WTC11 (cell line): ENCODE measurements at places on chromosomes 2 and 18. TPM values are rescaled to one million over a fixed set of nuclear protein-coding genes. Genes with fewer than 3 reads are reported as not detected.

DNA sequence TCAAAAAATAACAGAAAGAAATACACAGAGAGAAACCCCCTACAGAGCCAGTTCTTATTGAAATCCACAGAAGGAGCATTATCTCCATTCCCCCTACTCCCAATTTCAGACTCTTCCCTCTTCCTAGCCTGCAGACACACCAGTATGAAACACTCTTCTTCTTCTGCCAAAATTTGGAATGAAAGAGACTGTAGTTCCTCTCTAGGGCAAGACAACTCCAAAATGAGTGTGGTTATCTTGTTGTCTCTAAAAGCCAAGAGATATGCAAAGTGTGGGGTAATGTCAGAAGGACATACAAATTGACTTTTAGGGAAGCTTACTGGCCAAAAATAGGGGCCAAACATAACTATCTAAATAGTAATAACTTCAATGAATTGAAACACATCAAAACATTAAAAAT, 337.1 kb upstream of the SETBP1 start:
- H3K36me3 ChIP-seq, result no peaks in the 10 kb centered on the region
- H3K27me3 ChIP-seq, result no peaks in the 10 kb centered on the region; the same call in 1 of the 2 replicates
- no peak overlapping the region for H3K4me3 ChIP-seq
- no peak overlapping the region for H3K27ac ChIP-seq

DNA sequence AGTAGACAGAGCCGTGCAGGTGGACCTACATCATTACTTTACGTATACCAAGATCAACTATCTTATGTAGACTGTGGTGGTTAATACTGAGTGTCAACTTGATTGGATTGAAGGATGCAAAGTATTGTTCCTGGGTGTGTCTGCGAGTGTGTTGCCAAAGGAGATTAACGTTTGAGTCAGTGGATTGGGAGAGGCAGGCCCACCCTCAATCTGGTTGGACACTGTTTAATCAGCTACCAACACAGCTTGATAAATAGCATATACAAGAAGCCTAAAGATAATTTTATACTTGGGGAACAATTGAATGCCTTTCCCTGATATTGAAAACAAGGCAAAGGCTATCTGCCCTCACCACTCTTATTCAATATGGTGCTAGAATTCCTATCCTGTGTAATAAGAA, 604.2 kb upstream of the ZEB2 start:
- H3K36me3 ChIP-seq, result no peaks in the 10 kb centered on the region
- no peak overlapping the region for H3K4me3 ChIP-seq
- peaks cover 10% of the 10 kb centered on the region for H3K4me1 ChIP-seq
- H3K27ac ChIP-seq, result no peak overlapping the region
- DNase-seq, result no peak

DNA sequence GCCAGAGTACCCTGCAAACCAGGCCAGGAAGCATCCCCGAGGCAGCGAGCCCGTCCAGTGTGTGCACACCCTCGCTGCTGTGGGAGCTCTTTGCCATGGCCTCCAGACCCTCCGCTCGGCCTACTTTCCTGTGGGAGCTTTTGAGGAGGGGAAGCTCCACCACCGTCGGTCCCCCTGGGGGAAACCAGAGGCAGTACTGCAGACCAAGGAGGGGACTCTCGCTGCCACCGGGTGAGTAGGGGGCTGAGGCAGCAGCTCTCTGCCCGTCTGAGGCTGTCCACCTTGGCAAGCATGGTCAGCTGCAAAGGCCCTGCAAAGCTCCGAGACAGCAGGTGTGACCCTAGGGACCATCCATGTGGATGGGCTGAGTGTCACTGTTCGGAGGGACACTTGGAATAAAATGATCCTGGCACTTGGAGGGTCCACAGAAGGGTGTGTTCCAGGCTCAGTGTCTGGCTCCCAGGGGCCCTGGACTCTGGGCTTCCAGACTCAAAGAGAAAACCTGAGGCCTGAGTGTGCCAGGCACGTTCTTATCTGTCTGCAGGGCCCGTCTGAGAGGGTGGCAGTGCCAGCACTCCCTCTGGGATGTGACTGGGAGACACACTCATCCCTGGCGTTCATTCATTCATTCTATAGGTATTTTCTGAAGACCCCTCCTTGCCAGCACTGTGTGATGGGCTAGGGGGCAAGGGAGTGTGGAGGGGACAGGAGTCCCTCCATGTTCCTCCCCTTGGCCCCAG, 282.8 kb upstream of the HS6ST1 start:
- H3K36me3 ChIP-seq, result no peaks in the 10 kb centered on the region
- no peak overlapping the region for H3K4me3 ChIP-seq
- H3K27ac ChIP-seq, result no peak overlapping the region
- no peaks in the 10 kb centered on the region for H3K4me1 ChIP-seq

DNA sequence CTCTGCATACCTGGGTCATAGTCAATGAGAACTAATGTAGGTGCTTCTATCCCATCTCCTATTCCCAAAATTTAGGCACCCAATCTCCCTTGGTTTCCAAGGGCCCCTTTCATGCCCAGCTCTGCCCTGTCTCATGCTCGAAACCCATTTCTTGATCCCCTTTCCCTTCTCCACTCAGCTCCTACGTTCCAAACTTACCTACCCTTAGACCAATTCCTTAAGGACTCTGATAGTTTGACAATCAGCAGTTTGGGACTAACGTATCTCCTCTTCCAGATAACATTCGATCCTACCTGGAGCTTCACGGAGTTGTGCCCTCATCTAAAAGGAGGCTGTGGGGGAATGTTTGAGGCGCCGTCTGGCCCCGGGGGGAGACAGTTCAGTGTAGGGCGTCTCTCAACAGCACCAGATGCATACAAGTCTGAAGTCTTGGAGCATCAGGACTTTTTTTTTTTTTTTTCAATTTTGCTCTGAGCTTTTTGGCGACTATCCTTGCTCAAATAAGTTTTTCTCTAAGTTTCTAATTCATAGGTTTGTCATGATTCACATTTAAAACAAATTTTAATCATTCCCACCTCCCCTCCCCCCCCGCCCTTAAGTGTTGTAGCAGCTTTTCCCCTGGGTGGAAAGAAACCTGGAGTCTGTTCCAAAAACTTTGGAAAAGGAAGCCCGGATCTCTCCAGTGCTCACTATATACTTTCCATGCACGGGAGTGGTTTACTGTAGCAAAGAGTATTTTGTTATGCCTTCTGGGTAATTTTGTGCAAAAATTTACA, 141.2 kb upstream of the LGALSL start:
- 0 out of 2 replicates have a peak overlapping the region, but pooled peaks have one; percentile 80 for H3K27ac ChIP-seq
- no peaks in the 10 kb centered on the region for H3K36me3 ChIP-seq
- H3K4me1 ChIP-seq, result peaks cover 31% of the 10 kb centered on the region
- DNase-seq, result no peak
- H3K4me3 ChIP-seq, result no peak overlapping the region

GRCh38 chr18:44502790-44503189, 177.9 kb upstream of the SETBP1 start:
- no peak overlapping the region for H3K4me3 ChIP-seq
- no peaks in the 10 kb centered on the region for H3K4me1 ChIP-seq
- no peak for DNase-seq
- H3K36me3 ChIP-seq, result no peaks in the 10 kb centered on the region

- no peak overlapping the region for H3K4me3 ChIP-seq
- H3K27ac ChIP-seq, result no peak overlapping the region
- no peaks in the 10 kb centered on the region for H3K36me3 ChIP-seq
- no peak for DNase-seq
These were observed 95.3 kb upstream of the RNF152 start for GRCh38 chr18:61988100-61988499.

The COL6A3 gene
- total RNA-seq, result 2.6 to 4.4 TPM (median 3.9 TPM) in 3 replicates

DNA sequence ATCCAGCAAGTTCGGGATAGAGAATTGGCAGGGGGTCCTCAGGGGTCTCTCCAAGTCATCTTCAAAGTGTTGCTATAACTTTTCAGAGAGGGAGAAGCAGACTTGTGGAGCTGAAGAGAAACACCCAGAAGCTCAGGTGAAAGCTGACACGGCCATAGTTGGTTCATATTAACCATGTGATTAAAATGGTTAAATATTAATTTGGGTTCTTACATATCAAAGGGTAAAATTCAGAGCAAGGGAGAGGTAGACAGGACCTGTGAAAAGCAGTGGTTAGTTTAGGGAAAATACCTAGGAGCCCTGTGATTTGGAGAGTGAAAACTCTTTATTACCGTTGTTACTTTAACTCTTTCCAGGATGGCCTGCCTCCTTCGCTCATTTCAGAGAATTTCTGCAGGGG, at the start of gene UGT1A6:
UGT1A6 (plus strand) TSS at position 243 of the 400 bp plus-strand sequence; CDS start at position 358, 115 bp downstream.
- peaks cover 24% of the 10 kb centered on the region for H3K4me1 ChIP-seq
- peaks cover 3% of the 10 kb centered on the region; the same call in 1 of the 2 replicates for H3K27me3 ChIP-seq
- H3K36me3 ChIP-seq, result no peaks in the 10 kb centered on the region
- no peak within 1 kb of the TSS for H3K27ac ChIP-seq
- no peak for DNase-seq
- H3K4me3 ChIP-seq, result no peak within 1 kb of the TSS

GRCh38 chr2:207978177-207978948, 47.0 kb downstream of the PLEKHM3 start:
- no peaks in the 10 kb centered on the region for H3K36me3 ChIP-seq
- no peak overlapping the region for H3K27ac ChIP-seq
- H3K4me1 ChIP-seq, result peaks cover 7% of the 10 kb centered on the region
- no peaks in the 10 kb centered on the region for H3K27me3 ChIP-seq
- DNase-seq, result no peak

DNA sequence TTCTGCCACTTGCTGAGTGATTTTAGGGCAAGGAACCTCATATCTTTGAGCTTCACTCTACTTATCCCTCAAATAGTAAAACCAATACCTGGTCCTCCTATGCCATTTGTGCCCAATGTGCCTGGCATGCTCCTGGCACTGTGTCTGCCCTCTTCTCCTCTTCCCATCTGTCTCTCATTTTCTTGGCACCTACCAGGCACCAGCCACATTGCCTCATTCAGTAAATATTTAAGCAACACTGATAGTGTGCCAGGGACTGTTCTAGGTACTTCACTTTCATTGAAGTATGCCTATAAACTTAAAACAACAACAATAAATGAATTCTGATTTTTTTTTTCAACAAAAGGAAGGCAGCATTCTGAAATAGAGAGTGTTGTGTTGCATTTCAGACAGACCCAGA, 15.1 kb upstream of the BOD1L2 start:
- no peaks in the 10 kb centered on the region for H3K27me3 ChIP-seq
- no peak overlapping the region for H3K27ac ChIP-seq
- peaks cover 9% of the 10 kb centered on the region for H3K4me1 ChIP-seq
- no peaks in the 10 kb centered on the region; the same call in 1 of the 2 replicates for H3K36me3 ChIP-seq

DNA sequence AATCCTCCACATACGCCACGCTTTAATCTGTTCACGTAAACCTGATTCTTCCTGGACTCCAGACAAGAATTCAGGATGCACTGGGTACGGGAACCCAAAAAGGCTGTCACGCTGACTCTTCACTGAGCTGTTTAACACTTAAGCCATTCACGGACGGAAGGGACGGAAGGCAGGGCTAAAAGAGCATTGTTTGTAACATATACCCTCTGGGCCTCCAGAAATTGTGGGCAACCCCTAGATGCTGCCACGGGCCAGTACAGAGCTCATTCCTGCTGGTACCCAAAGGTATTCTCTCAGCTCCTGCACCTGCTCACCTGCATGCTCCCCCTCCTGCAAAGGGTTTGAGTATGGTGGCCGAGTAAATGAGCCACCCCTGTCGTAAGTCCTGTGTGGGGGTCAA, 45.6 kb upstream of the RMP24 start:
- H3K4me3 ChIP-seq, result no peak overlapping the region
- H3K27me3 ChIP-seq, result no peaks in the 10 kb centered on the region
- no peak for DNase-seq
- peaks cover 46% of the 10 kb centered on the region for H3K36me3 ChIP-seq

DNA sequence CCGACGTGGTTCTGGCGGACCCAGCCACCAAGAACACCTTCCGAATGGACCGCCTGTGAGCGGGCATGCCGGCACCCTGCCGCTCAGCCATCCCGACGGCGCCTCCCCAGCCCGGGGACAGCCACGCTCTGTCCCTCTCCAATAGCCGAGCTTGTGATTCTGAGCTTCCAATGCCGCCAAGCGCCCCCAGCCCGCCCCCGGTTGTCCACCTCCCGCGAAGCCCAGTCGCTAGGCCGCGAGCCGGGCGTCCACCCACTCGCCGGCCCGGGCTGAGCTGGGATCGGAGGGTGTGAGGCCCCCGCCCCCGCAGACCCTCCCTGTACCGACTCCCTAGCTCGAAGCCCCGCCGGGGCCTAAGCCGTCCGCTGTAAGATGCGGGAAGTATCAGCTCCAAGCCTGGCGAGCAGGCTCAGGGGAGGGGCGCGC, 1195.1 kb upstream of the CHAC2 start:
- H3K4me1 ChIP-seq, result 0 out of 2 replicates have a peak, but pooled peaks cover 8% of the 10 kb centered on the region
- H3K27ac ChIP-seq, result no peak overlapping the region
- H3K4me3 ChIP-seq, result no peak overlapping the region
- H3K27me3 ChIP-seq, result no peaks in the 10 kb centered on the region

The NFATC1 gene
- total RNA-seq, result 17.6 to 20.2 TPM (median 17.6 TPM) in 3 replicates

- no peaks in the 10 kb centered on the region for H3K27me3 ChIP-seq
- H3K4me3 ChIP-seq, result no peak overlapping the region
- DNase-seq, result no peak
These were observed 97.7 kb downstream of the DYSF start for GRCh38 chr2:71550801-71551630.

DNA sequence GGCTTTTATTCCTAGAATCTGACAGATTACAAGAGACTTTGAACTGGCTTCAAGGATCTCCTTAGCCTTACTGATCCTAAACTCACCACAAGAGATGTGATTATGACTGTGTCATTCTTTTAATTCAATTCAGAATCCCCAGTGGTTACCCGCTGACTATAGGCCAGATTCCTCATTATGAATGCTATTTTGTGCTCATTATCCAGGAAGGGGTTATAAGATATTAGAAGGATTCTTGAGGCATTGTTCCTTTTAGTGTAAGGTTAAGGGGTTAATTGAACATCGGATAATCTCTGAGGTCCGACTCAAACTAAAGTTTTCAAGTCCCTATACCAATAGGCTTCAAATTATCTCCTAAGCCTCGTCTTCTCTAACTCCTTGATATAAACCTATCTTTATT, 39.4 kb upstream of the TDRD15 start:
- no peaks in the 10 kb centered on the region for H3K27me3 ChIP-seq
- no peaks in the 10 kb centered on the region for H3K36me3 ChIP-seq
- H3K4me3 ChIP-seq, result no peak overlapping the region
- H3K4me1 ChIP-seq, result no peaks in the 10 kb centered on the region

DNA sequence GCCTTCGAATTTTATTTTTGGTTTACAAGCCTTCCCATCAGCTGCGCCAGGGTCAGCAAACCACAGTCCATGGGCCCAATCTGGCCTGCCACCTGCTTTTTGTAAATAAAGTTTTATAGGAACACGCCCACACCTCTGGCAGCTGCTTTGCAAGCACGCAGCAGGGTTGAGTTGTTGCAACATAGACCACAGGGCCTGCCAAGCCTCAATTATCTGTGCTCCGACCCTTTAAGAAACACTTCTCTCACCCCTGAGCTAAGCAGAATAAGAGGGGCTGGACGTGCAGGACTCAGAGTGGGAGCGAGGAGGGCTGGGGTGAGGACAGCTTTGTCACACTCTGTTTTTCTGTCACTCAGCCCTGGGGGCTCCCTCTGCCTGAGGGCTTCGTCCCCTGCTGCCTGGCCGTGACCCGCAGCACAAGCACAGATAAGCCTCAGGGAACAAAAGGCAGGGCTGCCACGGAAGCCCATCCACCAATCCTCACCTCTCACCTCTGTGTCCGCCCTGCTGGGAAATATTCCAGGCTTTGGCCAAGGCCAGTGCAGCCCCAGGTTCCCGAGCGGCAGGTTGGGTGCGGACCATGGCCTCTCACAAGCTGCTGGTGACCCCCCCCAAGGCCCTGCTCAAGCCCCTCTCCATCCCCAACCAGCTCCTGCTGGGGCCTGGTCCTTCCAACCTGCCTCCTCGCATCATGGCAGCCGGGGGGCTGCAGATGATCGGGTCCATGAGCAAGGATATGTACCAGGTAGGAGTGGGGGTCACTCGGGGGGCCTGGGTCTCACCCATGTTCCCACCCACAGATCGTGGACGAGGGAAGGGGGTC, at the start of gene AGXT:
AGXT (plus strand) TSS at position 539 of the 823 bp plus-strand sequence; CDS start at position 581, 42 bp downstream.
- no peaks in the 10 kb centered on the region for H3K4me1 ChIP-seq
- H3K4me3 ChIP-seq, result no peak within 1 kb of the TSS
- no peaks in the 10 kb centered on the region for H3K27me3 ChIP-seq

GRCh38 chr2:227848146-227848545, 23.3 kb upstream of the DAW1 start:
- DNase-seq, result no peak
- no peaks in the 10 kb centered on the region for H3K36me3 ChIP-seq
- no peak overlapping the region for H3K27ac ChIP-seq
- H3K4me3 ChIP-seq, result no peak overlapping the region

The IL36G gene
- 0.32 TPM in 1 of 3 replicates, not detected in the others for total RNA-seq
